MCF 10A (cell line): ENCODE measurements at places on chromosomes 3 and 15. TPM values are rescaled to one million over a fixed set of nuclear protein-coding genes. Genes with fewer than 3 reads are reported as not detected.
A peak's percentile ranks its signal among the peaks of the same experiment; 100 is the strongest.

Gene CYP11A1
- not detected in 2 replicates for total RNA-seq

Gene GADL1
- total RNA-seq = not detected in 2 replicates

Gene MPI
- total RNA-seq = 30.8 and 31.4 TPM in 2 replicates

Gene COL6A5
- not detected in 2 replicates for total RNA-seq

Gene PSMD2
- 275 and 284 TPM in 2 replicates for total RNA-seq

Gene LRTM1
- total RNA-seq = not detected in 2 replicates

Gene GNB4
- 20.3 and 20.8 TPM in 2 replicates for total RNA-seq

Gene CIDEC
- not detected in 2 replicates for total RNA-seq

- H3K36me3 ChIP-seq = no peaks in the 10 kb centered on the region
- no peak overlapping the region for H3K4me3 ChIP-seq
- H3K27ac ChIP-seq = no peak overlapping the region
- no peaks in the 10 kb centered on the region for H3K4me1 ChIP-seq
These were observed 15.7 kb upstream of the RASA2 start for GRCh38 chr3:141471160-141471559.

GRCh38 chr3:52432691-52433141 lies 12.2 kb downstream of the SEMA3G start:
- no peak for DNase-seq
- no peak overlapping the region for H3K4me3 ChIP-seq
- H3K27me3 ChIP-seq = peaks cover 11% of the 10 kb centered on the region
- peaks cover 8% of the 10 kb centered on the region for H3K4me1 ChIP-seq
- no peak overlapping the region for H3K27ac ChIP-seq

DNA sequence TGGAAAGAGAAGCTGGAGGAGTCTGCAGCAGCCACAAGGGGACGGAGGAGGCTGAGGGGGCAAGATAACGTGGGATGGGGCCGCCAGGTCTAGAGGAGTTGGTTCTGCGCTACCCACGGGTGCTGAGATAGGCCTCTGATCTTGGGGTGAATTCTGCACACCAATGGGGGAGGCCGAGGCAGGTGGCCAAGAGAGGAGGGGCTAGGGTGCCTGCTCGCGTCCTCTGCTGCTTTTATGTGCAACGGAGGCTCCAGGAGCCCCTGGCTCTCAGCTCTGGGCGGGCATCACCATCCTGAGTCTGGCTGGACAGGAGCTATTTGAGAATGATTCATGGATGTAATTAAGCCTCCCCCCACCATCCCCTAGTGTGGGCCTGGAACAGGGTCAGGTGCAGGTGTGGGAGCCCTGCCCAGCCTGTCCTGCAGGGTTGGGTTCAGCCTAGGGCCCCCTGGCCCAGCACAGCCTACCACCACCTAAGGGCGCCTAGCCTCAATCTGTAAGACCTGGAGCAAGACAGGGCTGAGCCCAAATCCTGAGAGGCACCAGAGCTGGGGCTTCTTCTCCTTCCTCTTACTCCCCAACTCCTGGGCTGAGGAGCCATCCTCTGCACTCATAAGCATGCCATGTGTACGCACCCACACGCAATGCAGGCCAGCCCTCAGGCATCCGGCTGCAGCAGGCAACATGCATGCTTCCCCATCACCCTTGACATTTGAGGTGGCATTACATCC lies 32.3 kb upstream of the SEMA3F start:
- H3K36me3 ChIP-seq = peaks cover 48% of the 10 kb centered on the region
- H3K27me3 ChIP-seq = no peaks in the 10 kb centered on the region
- peaks cover 15% of the 10 kb centered on the region for H3K4me1 ChIP-seq
- no peak for DNase-seq
- H3K27ac ChIP-seq = no peak overlapping the region

- no peaks in the 10 kb centered on the region for H3K36me3 ChIP-seq
- H3K27me3 ChIP-seq = no peaks in the 10 kb centered on the region
- no peaks in the 10 kb centered on the region for H3K4me1 ChIP-seq
- H3K4me3 ChIP-seq = no peak overlapping the region
These were observed 675.4 kb upstream of the SGO1 start for GRCh38 chr3:20861454-20861853.

- DNase-seq = no peak
- no peak overlapping the region for H3K27ac ChIP-seq
- H3K36me3 ChIP-seq = peaks cover 3% of the 10 kb centered on the region
- no peak overlapping the region for H3K4me3 ChIP-seq
- peaks cover 54% of the 10 kb centered on the region for H3K27me3 ChIP-seq
These were observed 328.2 kb upstream of the LRRFIP2 start for GRCh38 chr3:37502621-37503020.

DNA sequence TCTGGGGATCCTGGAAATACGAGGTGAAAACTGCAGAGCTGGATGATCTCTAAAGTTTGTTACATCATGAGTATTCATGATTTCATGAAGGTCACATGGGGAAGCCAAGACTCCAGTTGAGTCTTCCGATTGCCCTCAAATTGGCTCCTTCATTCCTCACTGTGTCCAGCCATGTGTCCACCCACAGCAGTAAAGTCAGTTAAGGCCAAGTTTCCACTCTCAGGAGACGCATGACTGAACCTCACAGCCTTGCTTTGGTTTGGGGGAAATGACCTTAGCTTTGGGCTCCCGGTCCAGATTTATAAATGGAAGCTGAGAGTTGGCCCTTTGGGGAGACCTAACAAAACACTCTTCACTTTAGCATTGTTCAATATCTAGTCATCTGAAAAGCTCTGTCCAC lies 289.7 kb upstream of the MCTP2 start:
- H3K4me3 ChIP-seq = no peak overlapping the region
- no peak for DNase-seq
- H3K36me3 ChIP-seq = no peaks in the 10 kb centered on the region
- H3K27ac ChIP-seq = peak overlapping the region; percentile 4
- no peaks in the 10 kb centered on the region for H3K27me3 ChIP-seq

- no peak overlapping the region for H3K4me3 ChIP-seq
- DNase-seq = no peak
- H3K27ac ChIP-seq = no peak overlapping the region
- no peaks in the 10 kb centered on the region for H3K4me1 ChIP-seq
- H3K27me3 ChIP-seq = peaks cover 22% of the 10 kb centered on the region
- H3K36me3 ChIP-seq = no peaks in the 10 kb centered on the region
These were observed 82.2 kb downstream of the SCN11A start for GRCh38 chr3:38969317-38970235.

DNA sequence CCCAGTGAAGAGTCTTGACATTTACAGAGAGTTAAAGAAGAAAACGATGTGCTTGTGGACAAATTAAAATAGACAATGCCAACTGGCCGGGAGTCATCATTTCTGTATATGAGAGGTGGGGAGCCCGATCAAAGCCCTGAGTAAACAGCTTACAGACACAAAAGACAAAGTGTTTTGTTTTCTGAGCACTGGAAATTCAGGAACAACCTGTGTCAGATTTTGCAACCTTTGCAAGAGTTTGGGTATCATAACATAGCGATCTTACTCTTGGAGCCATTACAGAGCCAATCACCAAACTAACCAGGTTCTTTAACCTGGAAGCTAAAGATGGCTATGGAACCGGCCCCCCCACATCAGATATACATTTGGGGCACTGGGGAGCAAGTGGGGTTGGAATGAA lies 101.9 kb upstream of the LRIG1 start:
- no peak overlapping the region for H3K4me3 ChIP-seq

- no peak for DNase-seq
- no peak overlapping the region for H3K4me3 ChIP-seq
- no peaks in the 10 kb centered on the region for H3K36me3 ChIP-seq
These were observed 722 bp upstream of the CYP8B1 start for GRCh38 chr3:42876401-42876800.

- peaks cover 24% of the 10 kb centered on the region for H3K4me1 ChIP-seq
- H3K4me3 ChIP-seq = no peak overlapping the region
- H3K27ac ChIP-seq = peak overlapping the region; percentile 28
- DNase-seq = no peak
- no peaks in the 10 kb centered on the region for H3K27me3 ChIP-seq
These were observed 273.1 kb upstream of the TBL1XR1 start for GRCh38 chr3:177470197-177470941.

- H3K27ac ChIP-seq = no peak overlapping the region
- H3K4me1 ChIP-seq = peaks cover 16% of the 10 kb centered on the region
- no peak overlapping the region for H3K4me3 ChIP-seq
- H3K36me3 ChIP-seq = no peaks in the 10 kb centered on the region
These were observed 16.9 kb downstream of the C3orf22 start for GRCh38 chr3:126541628-126542339.

DNA sequence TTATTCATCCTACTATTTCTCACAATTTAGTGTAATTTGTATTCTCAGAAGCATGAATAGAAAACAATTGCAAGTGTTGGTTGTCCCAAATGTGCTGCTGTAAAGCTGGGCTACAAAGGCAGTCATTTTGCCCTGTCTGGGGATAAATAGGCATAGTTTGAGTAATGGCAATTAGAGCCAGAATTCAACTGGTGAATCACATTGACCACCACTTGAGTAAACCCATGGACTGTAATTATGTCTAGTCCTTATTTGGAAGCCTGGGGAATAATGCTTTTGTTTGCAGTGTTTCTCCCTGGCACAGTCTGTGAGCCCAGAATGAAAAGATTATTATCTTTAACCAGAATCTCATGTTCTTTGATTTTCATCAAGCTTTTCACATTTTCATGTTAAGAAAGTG lies 30.5 kb upstream of the CHL1 start:
- H3K27ac ChIP-seq = no peak overlapping the region
- H3K4me1 ChIP-seq = no peaks in the 10 kb centered on the region
- peaks cover 29% of the 10 kb centered on the region for H3K27me3 ChIP-seq
- DNase-seq = no peak
- H3K4me3 ChIP-seq = no peak overlapping the region
- no peaks in the 10 kb centered on the region for H3K36me3 ChIP-seq

GRCh38 chr3:4471907-4472306 lies 4.8 kb upstream of the SUMF1 start:
- no peaks in the 10 kb centered on the region for H3K36me3 ChIP-seq
- peaks cover 12% of the 10 kb centered on the region for H3K4me1 ChIP-seq
- DNase-seq = no peak
- no peak overlapping the region for H3K27ac ChIP-seq
- peaks cover 19% of the 10 kb centered on the region for H3K27me3 ChIP-seq
- no peak overlapping the region for H3K4me3 ChIP-seq

GRCh38 chr15:64452988-64453688 lies 7.2 kb upstream of the ZNF609 start:
- peaks cover 45% of the 10 kb centered on the region for H3K36me3 ChIP-seq
- no peak overlapping the region for H3K4me3 ChIP-seq
- peaks cover 6% of the 10 kb centered on the region for H3K4me1 ChIP-seq
- H3K27me3 ChIP-seq = no peaks in the 10 kb centered on the region
- DNase-seq = peak; percentile 45

DNA sequence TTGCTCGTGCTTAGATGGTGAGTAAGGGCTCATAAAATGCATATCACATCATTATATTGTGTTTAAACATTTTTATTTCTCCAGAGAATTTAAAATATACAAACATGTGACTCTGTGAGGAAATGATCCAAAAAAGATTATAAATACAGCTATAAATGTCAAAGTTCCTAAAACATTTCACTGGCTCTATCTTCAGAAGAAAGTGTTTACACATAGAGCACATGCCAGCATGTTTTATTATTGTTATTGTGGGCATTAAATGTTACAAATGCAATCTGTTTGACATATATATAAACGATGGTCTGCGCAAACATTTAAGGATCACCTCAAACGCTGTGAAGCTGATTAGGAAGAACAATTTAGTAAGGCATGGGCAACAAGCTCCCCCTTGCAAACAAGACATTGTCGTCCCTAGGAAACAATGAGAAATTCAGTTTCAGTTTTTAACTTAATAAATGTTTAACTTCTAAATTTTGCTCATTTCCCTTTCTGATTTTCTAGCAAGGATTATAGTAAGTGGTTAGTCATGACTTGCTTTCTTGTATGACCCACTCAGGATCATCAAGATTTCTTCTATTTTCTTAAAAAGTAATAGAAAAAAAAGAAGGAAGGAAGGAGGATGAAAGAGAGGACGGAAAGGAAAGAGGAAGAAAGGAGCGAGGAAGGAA lies 207.5 kb downstream of the SATB1 start:
- no peak for DNase-seq
- H3K27ac ChIP-seq = no peak overlapping the region
- no peak overlapping the region for H3K4me3 ChIP-seq
- H3K4me1 ChIP-seq = no peaks in the 10 kb centered on the region
- no peaks in the 10 kb centered on the region for H3K27me3 ChIP-seq

GRCh38 chr3:134652409-134652831 lies 1.6 kb upstream of the KY start:
- H3K4me3 ChIP-seq = no peak overlapping the region
- peaks cover 15% of the 10 kb centered on the region for H3K27me3 ChIP-seq
- H3K27ac ChIP-seq = no peak overlapping the region
- DNase-seq = peak; percentile 44
- no peaks in the 10 kb centered on the region for H3K4me1 ChIP-seq

GRCh38 chr3:130759692-130760338 lies 13.2 kb upstream of the PIK3R4 start:
- peaks cover 5% of the 10 kb centered on the region for H3K4me1 ChIP-seq
- DNase-seq = peak; percentile 71
- no peak overlapping the region for H3K4me3 ChIP-seq

GRCh38 chr3:75272691-75273090 lies 391.4 kb upstream of the FRG2C start:
- H3K4me1 ChIP-seq = no peaks in the 10 kb centered on the region
- DNase-seq = peak; percentile 41
- H3K27me3 ChIP-seq = no peaks in the 10 kb centered on the region
- H3K27ac ChIP-seq = no peak overlapping the region
- no peak overlapping the region for H3K4me3 ChIP-seq

GRCh38 chr15:71791975-71792374 lies 18.4 kb upstream of the NR2E3 start:
- H3K36me3 ChIP-seq = no peaks in the 10 kb centered on the region
- no peaks in the 10 kb centered on the region for H3K27me3 ChIP-seq
- no peak for DNase-seq
- peaks cover 12% of the 10 kb centered on the region for H3K4me1 ChIP-seq

DNA sequence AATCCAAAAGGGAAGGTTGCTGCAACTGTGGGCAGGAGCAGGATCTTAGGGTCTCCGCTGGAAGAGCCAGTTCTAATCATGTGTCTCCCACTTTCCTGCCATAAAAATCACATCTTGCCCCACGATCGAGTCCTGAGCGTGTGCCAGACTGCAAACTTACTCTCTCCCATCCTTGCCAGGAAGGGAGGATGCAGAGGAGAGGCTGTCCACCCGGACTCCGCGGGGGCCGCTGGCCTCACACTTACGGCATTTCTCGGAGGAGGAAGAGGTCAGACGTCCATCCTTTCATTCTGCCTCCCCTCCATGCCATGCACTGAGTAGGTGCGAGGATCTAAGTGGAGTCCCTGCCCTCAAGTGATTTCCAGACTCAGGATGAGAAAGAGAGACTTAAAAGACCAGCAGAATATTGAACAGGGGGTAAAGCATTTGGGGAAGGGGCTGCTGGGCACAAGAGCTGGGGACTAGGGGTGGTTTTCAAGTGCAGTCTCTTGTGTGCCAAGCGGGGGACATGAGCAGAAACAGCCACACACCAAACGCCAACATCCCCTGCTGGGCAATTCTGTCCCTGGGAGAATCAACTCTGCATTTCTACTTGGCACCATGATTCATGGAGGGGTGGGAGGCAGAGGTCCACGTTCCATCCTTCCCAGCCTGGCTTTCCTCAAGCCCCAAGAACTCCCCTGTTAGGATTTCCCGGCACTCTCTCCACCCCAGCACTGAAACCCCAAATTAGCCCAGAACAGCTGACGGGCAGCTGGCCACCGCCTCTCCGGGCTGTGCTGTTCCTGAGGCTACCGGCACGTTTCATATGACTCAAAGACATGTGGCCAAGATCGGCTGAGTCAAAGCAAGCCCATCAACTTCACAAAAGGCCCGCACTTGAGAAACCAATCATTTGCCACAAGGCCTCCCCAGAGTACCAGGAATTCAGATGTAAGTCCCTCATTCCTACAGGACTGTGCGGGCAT lies 11.6 kb downstream of the OXTR start:
- no peaks in the 10 kb centered on the region for H3K36me3 ChIP-seq
- DNase-seq = peak; percentile 80
- no peaks in the 10 kb centered on the region for H3K27me3 ChIP-seq
- H3K4me1 ChIP-seq = peaks cover 13% of the 10 kb centered on the region
- peak overlapping the region; percentile 72 for H3K27ac ChIP-seq
